ENCODE measurements at places on chromosomes 1 and 21.

DNA sequence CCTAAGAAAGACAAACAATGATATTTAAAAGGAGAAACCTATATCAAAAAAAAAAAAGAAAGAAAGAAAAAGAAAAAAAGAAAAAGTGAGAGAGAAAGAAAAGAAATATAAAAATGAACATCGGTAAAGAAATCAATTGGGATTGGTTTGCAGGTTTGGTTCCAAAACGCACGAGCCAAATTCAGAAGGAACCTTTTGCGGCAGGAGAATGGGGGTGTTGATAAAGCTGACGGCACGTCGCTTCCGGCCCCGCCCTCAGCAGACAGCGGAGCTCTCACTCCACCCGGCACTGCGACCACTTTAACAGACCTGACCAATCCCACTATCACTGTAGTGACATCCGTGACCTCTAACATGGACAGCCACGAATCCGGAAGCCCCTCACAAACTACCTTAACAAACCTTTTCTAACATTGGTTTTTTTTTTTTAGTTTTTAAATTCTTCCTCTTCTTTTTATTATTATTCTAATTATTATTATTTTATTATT is 11.7 kb downstream of the LHX9 start:
- DNase-seq, result no peak

- DNase-seq, result no peak
Observed at GRCh38 chr1:95916616-95917015, 682.6 kb downstream of the RWDD3 start.

GRCh38 chr1:206070627-206071304 is 17.8 kb downstream of the RHEX start:
- DNase-seq, result no peak

DNA sequence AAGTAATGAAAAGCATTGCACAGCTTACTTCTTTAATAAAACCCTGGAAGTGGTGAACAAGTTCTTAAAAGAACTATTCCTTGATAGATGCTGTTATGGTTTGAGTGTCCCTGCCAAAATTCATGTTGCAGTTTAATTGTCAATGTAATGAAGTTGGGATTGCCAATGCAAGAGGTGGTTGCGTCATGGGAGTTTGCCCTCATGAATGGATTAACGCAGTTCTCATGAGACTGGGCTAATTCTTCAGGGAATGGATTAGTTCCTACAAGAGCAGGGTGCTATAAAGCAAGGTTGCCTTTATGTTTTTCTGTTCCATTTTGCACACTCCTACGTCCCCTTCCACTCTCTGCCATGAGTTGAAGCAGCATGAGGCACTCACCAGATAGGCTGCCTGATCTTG is 446.7 kb upstream of the B3GALT2 start:
- no peak for DNase-seq

DNA sequence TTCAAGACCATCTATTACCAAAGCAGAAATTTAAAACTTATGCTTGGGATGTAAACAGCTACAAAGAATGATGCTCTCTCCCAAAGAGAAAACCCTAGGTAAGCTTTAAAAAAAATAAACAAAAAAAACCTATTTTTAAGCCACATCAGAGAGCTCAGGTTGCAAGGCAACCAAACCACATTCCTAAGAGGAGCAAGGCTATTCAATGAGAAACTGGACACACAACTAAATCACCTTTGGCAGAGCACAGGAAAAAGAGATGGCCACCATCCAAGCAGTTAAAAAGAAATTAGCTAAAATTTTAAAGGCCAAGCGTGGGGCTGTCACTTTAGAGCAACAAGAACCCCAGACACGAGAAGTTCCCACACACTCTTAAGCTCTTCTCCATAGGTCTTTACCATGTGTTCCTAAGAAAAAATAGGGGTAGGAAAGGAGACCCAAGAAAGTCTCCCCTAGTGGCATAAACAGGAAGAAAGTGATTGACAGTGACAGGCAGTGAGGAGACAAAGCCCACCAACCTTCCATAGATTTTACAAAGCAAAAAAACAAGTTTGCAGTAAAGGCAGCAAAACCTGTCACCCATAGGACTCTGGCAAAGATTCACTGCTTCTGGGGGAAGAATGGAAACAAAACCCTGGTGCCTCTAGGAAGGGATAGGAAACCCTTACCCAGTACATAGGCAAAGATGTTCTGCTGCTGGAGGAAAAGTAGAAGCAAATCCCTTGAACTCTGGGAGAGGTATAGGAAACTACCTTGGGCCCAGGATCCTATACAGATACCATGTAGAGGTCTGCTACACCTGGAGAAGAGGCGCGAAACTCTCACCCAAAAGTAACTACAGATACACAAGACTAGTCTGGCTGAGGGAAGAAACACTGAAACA is 68.5 kb downstream of the FOXJ3 start:
- DNase-seq, result no peak

DNA sequence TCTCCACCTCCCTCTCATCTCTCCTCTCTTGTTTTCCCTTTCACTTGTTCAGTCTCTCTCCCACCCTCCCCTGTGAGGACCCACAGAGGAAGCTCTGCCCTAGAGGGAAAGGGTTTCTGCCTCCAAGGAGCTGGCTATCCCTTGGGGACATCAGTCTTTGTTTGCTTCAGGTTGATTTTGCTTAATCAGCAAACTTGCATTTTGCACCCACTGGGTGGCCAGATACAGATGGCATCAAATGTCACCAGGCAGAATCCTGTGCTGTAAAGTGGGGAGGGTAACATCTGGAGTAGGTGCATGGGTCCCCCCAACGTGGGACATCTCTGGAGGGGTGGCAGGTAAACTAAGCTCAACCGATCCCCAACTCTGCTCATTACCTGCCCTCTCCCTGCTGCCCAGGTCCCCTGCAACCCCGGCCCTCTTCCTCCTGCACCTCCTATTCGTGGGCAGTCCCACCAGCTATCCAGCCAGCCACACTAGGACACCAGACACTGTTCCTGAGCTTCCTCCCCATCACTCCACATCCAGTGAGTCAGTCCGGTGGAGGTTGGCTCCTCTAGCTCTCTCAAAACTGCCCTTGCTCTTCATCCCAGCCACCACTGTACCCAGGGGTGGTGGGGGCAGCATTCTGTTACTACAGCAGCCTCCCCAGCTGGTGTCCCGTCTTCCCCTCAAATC is 123.3 kb downstream of the KCNN3 start:
- no peak for DNase-seq

DNA sequence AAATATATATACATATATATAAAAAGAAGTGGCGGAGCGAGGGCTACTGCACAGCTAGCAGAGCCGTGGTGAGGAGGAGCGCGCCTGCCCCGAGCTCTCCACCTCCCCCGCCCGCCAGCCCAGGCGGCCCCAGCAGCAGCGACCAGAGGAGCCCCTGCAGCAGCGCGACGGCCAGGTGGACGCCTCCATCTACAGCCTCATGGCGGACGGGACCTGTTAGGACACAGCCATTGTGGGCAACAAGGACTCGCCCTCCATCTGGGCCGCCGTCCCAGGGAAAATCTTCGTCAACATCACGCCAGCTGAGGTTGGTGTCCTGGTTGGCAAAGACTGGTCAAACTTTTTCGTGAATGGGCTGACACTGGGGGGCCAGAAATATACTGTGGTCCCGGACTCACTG is 41.9 kb upstream of the REG4 start:
- no peak for DNase-seq

GRCh38 chr1:204600968-204601367 is 84.6 kb downstream of the LRRN2 start:
- DNase-seq, result no peak

DNA sequence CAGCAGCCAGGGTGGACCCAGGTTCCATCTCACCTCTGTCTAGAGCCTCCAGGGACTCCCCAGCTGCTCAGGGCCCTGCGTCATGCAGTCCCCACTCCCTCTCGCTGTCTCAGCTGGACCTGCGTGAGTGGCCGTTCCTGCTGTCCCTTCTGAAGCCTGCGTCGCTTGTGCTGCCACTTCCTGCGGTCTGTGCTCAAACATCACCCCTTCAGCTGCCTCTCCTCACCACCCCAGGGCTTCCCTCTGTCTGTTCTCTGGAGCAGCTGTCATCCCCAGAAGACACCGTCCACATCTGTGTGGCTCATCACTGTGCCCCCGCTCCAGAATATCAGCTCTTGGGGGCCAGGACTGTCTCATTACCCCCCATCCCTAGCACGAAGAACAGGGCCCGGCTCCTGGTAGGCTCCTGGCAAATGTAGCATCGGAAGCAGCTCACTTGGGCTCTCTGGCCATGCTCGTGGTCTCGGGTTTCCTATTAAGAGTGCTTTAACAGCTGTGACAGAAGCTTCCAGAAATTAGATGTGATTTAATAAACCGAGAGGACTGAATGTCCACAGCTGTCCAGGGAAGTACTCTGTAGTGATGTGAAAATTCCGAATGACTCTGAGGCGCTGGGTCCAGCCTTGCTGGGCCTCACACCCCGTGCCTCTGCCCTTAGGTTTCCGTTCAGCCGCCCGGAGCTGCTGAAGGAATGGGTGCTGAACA is 3.3 kb downstream of the THAP3 start:
- no peak for DNase-seq

DNA sequence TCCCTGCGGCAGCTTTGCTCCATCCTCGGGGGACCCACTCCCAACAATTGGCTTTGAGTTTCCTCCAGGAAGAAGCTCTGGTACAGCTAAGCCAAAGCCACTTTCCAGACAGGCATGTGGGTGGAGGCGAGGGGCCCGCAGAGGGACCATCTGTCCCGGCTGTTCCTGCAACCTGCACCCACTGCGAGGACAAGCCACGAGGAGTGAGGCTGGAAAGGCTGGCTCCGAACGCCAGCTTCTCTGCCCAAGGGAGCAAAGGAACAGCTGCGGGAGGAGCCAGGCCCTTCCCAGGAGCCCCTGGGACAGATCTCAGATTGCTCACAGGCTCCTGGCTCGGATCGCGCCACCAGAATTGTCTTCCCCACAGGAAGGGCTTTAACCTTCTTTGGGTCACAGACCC is 28.3 kb upstream of the PEF1 start:
- DNase-seq, result no peak

DNA sequence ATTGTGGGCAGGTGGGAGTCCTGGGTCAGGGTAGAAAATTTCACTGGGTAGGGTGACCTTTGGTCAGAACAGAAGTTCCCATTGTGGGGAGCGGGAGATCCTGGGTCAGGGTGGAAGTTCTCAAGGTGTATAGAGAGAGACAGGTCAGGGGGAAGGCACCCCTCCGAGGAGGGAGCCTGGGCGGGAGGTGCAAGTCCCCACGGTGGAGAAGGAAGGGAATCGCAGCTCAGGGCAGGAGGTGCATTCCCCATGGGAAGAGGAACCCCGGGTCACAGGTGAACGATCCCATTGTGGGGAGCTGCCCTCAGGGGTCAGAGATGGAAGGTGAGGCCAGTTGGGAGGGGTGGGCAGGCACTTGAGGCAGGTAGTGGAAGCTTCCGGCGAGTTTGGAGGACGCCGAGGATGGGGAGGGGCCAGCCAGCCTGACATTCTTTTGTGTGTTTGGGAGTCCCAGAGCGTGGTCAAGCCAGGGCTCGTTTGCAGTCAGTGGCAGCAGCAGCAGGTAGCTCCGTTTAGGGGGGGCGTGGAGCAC is 637 bp downstream of the LYPLA2 start:
- no peak for DNase-seq

DNA sequence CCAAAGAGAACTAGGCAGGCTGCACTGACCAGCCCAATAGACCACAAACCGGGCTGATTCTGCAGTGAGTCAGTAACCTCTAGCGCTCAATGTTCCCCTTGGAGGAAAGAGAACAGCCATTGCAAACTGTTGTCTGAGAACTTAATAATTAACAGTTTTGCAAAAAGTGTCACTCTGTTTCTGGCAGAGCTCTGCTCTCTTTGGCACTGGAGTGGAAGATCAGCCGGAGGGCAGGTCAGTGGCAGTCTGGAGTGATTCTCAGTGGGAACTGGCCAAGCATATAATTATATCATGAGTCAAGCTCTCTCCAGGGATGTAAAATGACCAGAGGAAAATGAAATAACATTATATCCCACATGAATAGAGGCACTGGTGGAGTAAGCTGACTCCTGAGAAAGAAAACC is 238.3 kb downstream of the HLX start:
- DNase-seq, result no peak

DNA sequence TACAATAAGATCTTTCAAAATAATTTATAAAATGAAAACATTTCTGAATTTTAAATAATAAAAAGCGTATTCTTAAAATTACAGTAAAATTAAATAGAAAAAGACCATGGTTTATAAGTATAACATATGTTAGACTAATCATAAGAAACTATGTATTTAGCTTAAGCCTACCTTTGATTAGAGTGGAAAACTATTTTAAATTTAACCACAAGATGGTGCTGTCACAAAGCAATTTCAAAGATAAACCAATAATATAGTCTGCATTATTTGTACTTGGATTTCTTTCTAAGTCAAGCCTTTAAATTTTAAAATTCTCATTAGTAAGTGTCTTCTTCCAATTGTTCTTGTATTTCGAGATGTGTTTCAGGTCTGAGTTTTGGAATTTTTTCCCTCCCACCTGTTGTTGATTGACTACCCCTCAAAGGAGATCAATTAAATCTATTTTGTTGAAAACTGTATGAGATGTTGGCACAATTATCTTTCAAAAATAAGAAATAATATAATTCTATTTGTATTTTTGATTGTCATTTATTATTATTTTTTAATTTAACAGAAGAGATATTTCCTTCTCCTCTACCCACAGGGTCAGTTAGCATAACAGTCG is 459.8 kb downstream of the KCNT2 start:
- peak; percentile 32 for DNase-seq

- no peak for DNase-seq
Observed at GRCh38 chr21:45898781-45899180, 82.8 kb upstream of the COL6A1 start.

DNA sequence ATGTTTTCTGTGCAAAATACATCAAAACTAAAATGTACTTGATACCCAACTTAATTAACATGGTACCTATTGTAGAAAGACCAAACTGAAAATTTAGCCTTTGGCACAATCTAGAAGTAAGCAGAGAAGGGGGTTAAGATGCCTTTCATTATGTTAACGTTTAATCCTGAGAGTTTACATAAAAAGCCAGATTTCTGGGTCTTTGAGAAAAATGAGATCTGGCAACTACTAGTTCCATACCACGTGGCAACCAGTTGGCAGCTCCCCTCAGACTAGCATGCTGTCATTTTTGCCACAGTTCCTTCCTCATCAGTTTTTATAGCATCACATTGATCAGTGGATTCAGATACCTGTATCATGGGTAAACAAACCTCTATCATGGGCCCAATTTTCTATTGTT is 1.5 kb downstream of the RO60 start:
- no peak for DNase-seq

GRCh38 chr1:112445596-112445995 is 49.6 kb downstream of the CTTNBP2NL start:
- DNase-seq, result no peak

DNA sequence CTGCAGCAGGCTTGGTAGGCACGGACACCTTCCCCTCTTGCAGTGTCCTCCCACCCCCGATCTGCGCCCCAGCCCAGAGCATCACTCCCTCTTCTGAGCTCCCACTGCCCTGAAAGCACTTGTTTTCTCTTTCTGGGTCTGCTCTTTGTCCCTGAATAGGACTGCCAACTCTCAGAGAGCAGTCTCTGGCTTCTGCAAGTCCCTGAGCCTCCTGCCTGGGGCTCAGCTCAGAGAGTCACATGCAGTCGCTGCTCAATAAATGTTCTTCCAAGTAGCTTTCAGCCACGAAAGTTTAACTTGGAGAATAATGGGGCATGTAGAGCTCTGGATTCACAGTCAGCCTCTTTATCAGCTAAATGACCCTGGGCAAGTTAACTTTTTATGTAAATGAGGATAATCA is 205.6 kb downstream of the HIVEP3 start:
- no peak for DNase-seq

- DNase-seq, result no peak
Observed at GRCh38 chr1:158186180-158186579, 5.5 kb downstream of the CD1D start.

Data from smooth muscle cell of the brain vasculature (primary cell).